Epithelial cell of prostate (primary cell): ENCODE measurements at places on chromosomes 7 and 10.

DNA sequence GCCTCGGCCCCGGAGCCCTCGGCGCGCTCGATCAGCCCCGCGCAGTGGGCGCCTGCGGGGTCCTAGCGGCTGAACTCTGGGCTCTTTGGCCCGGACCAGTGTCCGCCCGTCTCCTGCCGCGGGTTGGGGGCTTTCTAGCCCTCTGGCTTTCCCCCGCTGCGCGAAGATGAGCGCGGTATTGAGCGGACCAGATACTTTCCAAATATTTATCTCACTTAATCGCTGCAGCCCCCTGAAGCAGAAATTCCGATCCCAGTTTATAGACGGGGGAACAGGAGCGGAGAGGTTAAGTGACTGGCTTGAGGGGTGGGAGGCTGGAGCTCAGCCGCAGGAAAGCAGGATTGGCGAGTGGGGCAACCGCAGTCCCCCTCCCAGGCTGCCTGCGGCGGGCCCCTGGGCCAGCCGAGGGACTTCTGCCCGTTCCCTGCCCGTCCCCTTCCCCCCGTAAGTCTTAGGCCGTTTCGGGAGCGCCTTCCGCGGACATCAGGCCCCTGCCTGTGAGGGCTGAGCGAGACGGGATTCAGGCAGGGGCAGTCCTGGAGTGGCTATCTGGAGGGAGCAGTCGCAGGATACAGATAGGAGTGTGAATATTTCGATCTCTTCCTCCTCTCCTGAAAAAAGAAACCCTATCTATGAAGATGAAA lies 565 bp downstream of the STRIP2 start:
- no peak for DNase-seq

- no peak for DNase-seq
Observed at GRCh38 chr7:87328281-87328680, 17.2 kb upstream of the CROT start.

DNA sequence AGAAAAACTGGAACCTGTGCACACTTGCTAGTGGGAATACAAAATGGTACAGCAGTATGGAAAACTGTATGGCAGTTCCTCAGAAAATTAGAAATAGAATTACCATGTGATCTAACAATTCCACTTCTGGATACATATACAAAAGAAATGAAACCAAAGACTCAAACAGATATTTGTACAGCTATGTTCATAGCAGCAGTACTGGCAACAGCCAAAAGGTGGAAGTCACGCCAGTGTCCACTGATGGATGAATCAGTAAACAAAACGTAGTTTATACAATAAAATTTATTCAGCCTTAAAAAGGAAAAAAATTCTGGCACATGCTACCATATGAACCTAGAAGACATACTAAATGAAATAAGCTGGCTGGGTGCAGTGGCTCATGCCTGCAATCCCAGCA lies 23.0 kb downstream of the IDE start:
- no peak for DNase-seq

GRCh38 chr10:60441515-60441914 lies 51.8 kb upstream of the ANK3 start:
- no peak for DNase-seq

DNA sequence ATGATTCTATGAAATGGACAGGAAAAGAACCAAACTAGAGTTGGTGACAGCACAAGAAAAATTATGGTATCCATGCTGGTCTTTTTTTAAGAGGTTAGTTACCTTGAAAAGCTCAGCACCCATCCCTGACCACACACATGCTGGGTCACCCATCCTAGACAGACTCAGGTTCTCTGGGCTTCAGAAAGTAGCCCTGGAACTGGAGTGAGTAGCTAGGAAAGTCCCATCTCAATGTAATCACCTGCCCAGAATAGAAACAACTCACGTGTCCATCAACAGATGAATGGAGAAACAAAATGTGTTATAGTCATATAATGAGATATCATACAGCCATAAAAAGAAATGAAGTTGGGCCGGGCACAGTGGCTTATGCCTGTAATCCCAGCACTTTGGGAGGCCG lies 37.0 kb downstream of the GSDME start:
- DNase-seq: no peak
